Hair follicle dermal papilla cell (primary cell): ENCODE measurements at places on chromosomes 2 and 18. TPM values are rescaled to one million over a fixed set of nuclear protein-coding genes. Genes with fewer than 3 reads are reported as not detected.

The TCF23 gene
- total RNA-seq = not detected in 2 replicates

The GRHL1 gene
- 0.36 and 0.65 TPM in 2 replicates for total RNA-seq

The RPRM gene
- total RNA-seq = 0.16 TPM in 1 of 2 replicates, not detected in the other

The BCL2 gene
- 1.8 and 3.7 TPM in 2 replicates for total RNA-seq

The HOXD3 gene
- 19.2 and 22.4 TPM in 2 replicates for total RNA-seq

The UGT1A6 gene
- not detected in 2 replicates for total RNA-seq

The KCNE4 gene
- total RNA-seq = 20.0 and 30.5 TPM in 2 replicates

The ASIC4 gene
- total RNA-seq = not detected in 2 replicates

The DSG4 gene
- not detected in 2 replicates for total RNA-seq

The CCDC74B gene
- 6.7 and 10.2 TPM in 2 replicates for total RNA-seq

The DUSP19 gene
- total RNA-seq = 2.4 and 3.4 TPM in 2 replicates

The MC5R gene
- 0.16 TPM in 1 of 2 replicates, not detected in the other for total RNA-seq

The STEAP3 gene
- 45.4 and 60.0 TPM in 2 replicates for total RNA-seq

The TRIP12 gene
- total RNA-seq = 167 and 238 TPM in 2 replicates

The TNS1 gene
- total RNA-seq = 91.5 and 96.4 TPM in 2 replicates

The SLC40A1 gene
- 6.3 and 15.3 TPM in 2 replicates for total RNA-seq

The OTOS gene
- total RNA-seq = not detected in 2 replicates

The IL36B gene
- not detected in 2 replicates for total RNA-seq

The IL1R1 gene
- total RNA-seq = 143 and 176 TPM in 2 replicates

The MAP3K19 gene
- not detected in 2 replicates for total RNA-seq

The CRYBA2 gene
- not detected in 2 replicates for total RNA-seq

The KCNG2 gene
- total RNA-seq = not detected in 2 replicates

The HTR2B gene
- total RNA-seq = 0.49 and 0.61 TPM in 2 replicates
